ENCODE measurements at places on chromosomes 6 and 20.

DNA sequence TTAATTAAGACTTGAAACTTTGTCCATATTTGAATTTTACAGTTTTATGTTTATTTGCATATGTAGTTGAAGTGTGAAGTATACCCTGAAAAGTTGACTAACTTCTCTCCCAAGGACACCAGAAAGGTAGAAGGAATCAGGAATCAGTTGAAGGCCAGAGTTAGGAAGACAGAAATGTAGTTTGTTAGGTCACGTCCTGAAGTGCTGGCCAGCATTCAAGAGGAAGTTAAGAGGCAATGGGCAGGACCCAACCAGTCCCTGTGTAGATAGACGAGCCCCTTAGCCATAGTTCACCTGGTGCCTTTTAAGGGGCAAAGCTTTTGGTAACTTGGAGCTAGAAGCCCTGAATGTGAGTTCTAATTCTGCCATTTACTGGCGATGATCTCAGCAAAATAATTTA, 250.4 kb upstream of the KCNQ5 start:
- DNase-seq, result no peak

DNA sequence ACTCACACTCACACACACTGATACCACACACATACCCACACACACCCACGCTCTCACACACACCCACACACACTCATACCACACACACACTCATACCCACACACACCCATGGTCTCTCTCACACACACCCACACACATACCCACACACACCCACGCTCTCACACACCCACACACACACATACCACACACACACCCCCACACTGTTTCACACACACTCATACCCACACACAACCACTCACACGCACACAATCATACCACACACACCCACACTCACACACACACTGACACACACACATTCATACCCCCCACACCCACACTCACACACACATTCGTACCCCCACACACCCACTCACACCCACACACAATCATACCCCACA, 158.1 kb downstream of the SMOC2 start:
- DNase-seq, result no peak

DNA sequence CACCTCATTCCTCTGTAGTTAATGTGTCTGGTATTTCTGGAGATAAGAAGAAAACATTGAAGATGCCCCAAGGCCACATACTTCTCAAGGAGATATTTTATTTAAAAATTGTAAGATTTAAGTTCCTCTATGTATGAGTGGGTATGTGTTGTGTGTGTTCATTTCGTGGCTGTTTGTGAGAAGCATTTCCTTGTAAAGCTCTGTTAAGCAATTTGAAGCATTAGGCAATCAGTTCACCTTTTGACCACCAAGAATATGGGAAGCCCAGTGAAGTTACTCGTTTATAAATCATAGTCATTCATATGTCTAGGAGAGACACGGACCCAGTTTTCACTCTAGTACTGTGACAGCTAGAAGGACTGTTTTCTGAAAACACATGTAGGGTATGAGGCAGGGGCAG, 717.6 kb upstream of the MAP3K7 start:
- DNase-seq, result no peak

- no peak for DNase-seq
Measured at GRCh38 chr6:107753778-107754177, 70.3 kb downstream of the SCML4 start.

- no peak for DNase-seq
Measured at GRCh38 chr6:17015551-17016381, 86.1 kb upstream of the STMND1 start.

DNA sequence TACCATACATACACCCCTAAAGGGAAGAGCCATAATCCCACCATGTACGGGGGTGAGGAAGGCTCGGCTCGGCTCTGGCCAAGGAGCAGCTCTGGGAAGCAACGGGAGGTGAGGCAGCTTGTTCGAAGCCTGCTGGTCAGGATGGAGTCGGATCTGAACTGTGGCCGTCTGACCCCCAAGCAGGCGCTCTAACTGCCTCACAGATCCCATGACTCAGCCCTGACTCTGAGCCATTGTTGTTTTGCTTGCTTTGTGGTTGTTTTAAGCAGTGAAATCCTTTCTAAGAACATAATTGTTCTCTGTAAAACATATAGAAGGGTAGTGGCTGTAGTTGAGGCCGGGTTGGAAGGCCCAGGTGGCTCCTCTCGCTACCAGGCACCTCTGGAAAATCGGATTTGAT, 10.9 kb downstream of the C6orf132 start:
- no peak for DNase-seq

DNA sequence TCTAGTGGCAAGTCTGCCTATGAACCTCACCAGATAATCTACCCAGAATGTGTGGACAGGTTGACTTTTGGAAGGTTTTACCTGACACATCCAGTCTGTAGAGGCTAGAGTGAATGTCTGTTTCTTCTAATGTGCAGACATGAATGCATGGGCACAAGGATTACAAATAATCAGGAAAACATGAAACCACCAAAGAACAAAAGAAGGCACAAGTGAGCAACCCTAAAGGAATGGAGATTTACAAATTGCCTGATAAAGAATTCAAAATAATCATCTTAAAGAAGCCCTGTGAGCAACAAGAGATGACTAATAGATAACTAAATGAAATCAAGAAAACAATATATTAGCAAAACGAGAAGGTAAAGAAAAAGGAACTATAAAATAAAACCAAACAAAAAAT, 876.1 kb upstream of the ADGRB3 start:
- no peak for DNase-seq

- DNase-seq, result no peak
Measured at GRCh38 chr6:3310051-3310448, 51.3 kb downstream of the PSMG4 start.
